Fibroblast of skin of right quadriceps (primary cell): ENCODE measurements at places on chromosomes 4 and X.

DNA sequence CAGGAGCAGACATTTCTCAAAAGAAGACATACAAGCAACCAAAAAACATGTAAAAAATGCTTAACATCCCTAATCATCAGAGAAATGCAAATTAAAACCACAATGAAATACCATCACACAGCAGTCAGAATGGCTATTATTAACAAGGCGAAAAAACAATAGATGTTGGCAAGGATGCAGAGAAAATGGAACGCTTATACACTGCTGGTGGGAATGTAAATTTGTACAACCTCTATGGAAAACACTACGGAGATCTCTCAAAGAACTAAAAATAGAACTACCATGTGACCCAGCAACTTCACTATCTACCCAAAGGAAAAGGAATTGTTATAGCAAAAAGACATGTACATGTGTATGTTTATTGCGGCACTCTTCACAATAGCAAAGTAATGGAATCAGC, 71.5 kb downstream of the PPP4R3C start:
- DNase-seq = peak; percentile 0

- peak; percentile 66 for DNase-seq
These were observed 430.0 kb downstream of the INPP4B start for GRCh38 chr4:142416121-142416520.

GRCh38 chr4:30283336-30283735, 436.8 kb upstream of the PCDH7 start:
- no peak for DNase-seq

DNA sequence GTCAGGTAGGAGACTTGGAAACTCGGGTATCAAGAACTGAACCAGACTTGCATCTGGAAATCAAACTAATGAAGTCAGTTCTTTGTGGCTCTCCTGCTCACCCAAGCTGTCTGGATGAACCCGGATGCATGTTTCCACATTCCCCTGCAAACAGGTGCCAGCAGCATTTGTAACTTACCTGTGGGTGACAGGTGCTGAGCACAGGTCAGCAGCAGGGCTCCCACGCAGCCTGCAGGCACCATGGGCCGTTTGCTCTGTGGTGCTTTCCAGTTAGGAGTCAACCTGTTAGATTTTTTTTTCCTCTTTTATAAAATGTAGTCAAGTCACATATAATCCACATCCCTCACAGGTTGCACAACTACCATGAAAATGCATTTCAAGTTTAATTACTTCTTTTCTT, 385.6 kb upstream of the ADGRL3 start:
- no peak for DNase-seq

DNA sequence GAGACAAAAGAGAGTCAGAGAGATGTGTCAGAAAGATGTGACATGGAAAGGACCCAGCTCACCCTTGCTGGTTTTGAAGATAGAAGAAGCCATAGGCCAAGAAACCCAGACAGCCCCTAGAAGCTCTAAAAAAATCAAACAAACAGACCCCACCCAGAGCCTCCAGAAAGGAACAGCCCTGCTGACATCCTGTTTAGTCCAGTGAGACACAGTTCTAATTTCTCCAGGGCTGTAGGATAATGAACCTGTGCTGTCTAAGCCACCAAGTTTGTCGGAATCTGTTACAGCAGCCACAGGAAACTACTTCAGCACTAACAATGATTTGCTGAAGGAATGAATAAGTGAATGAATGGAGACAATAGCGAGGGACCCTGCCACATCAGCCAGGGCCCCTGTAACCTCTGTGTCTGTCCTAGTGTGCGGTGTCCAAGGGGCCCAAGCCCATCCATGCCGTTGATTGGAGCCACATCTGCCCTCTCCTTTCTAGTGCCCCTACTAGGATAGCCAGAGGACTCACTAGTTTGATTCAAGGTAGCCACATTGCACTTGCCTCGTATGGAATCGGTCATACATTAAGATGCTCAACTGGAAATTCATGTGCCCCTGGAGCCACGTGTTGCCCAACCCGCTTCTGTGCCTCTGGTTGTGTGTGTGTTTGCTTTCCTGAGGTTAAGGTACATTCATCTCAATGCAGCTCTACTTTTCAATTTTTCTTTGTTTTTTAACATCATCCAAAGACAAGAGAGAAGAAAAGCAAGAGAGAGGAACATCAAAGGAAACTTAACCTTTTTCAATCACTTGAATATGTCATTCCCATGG, 32.5 kb upstream of the SLC2A9 start:
- DNase-seq = no peak

DNA sequence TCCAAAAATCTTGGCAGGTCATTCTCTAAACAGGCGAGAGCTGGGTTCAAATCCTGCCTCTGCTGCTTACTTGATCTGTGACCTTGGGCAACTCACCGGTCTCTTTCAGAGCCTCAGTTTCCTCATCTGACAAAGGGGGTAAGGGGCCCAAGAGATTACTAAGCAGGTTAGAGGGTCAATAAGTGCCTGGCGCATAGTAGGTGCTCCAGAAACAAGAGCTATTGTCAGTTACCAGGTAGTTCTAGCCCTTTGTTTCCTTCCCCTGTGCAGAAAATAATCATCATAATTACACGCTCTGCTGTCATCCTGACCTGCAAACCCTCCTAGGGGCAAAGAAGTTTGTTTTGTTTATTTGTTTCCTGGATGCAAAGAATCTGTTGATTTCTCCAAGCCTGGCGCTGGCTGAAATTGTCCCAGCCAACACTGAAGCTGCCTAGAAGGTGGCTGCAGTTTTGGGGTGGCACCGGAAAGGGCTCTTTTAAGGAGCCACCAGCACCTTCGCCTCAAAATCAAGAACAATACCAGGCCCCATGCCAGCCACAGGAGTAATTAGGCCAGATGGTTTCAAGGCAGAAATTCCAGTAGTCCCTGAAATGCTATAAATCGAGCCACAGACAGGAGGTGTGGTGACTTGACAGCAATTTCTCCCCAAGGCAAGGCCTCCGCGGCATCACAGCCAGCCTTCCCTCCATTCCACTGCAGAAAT, 10.2 kb upstream of the KIAA0232 start:
- peak; percentile 15 for DNase-seq

- peak; percentile 29 for DNase-seq
These were observed 65.6 kb downstream of the SPINK2 start for GRCh38 chr4:56755901-56756300.

GRCh38 chrX:8815460-8816065, 14.4 kb upstream of the FAM9A start:
- peak; percentile 28 for DNase-seq

GRCh38 chr4:71400810-71401209, 62.0 kb downstream of the SLC4A4 start:
- no peak for DNase-seq

- DNase-seq = no peak
These were observed 15.9 kb downstream of the CCDC149 start for GRCh38 chr4:24896977-24897376.

GRCh38 chrX:53376888-53377287, 45.6 kb downstream of the SMC1A start:
- DNase-seq = no peak

- DNase-seq = peak; percentile 78
These were observed 26.5 kb upstream of the NEIL3 start for GRCh38 chr4:177283167-177283566.
